Dermis lymphatic vessel endothelial cell (primary cell): ENCODE measurements at places on chromosomes 1 and 21. TPM values are rescaled to one million over a fixed set of nuclear protein-coding genes. Genes with fewer than 3 reads are reported as not detected.

The CD164L2 gene
- total RNA-seq, result not detected in 2 replicates

The LCE1E gene
- total RNA-seq, result not detected in 2 replicates

The NCDN gene
- total RNA-seq, result 7.9 and 12.8 TPM in 2 replicates

The TFF3 gene
- 163 and 275 TPM in 2 replicates for total RNA-seq

The GJA9 gene
- not detected in 2 replicates for total RNA-seq

The SERINC2 gene
- total RNA-seq, result 6.2 and 6.5 TPM in 2 replicates

The ASPM gene
- total RNA-seq, result 5.4 and 6.7 TPM in 2 replicates

The OR2T33 gene
- not detected in 2 replicates for total RNA-seq

The S100A9 gene
- total RNA-seq, result not detected in 2 replicates

The MROH7 gene
- total RNA-seq, result under 0.01 and 0.09 TPM in 2 replicates

The SPRR2A gene
- total RNA-seq, result not detected in 2 replicates

The CYP4A11 gene
- not detected in 2 replicates for total RNA-seq

The S100A7A gene
- total RNA-seq, result not detected in 2 replicates

The MAP1LC3C gene
- not detected in 2 replicates for total RNA-seq

The SPRR1B gene
- not detected in 2 replicates for total RNA-seq

The LAPTM5 gene
- 34.4 and 54.1 TPM in 2 replicates for total RNA-seq

The COL24A1 gene
- total RNA-seq, result not detected in 2 replicates

The UMODL1 gene
- not detected in 2 replicates for total RNA-seq

The GREM2 gene
- not detected in 2 replicates for total RNA-seq

The VWA5B1 gene
- total RNA-seq, result not detected in 2 replicates

The KCNJ10 gene
- total RNA-seq, result not detected in 2 replicates

The ASTN1 gene
- not detected in 2 replicates for total RNA-seq

The TCEANC2 gene
- total RNA-seq, result 2.3 and 2.8 TPM in 2 replicates

The HFM1 gene
- 0.11 and 0.69 TPM in 2 replicates for total RNA-seq

The TMEM200B gene
- total RNA-seq, result 0.26 and 0.33 TPM in 2 replicates

The S100A1 gene
- not detected in 2 replicates for total RNA-seq

The NGF gene
- total RNA-seq, result 0.34 and 0.43 TPM in 2 replicates

The C1orf87 gene
- total RNA-seq, result not detected in 2 replicates

The OR6K3 gene
- total RNA-seq, result not detected in 2 replicates

The FAM177B gene
- total RNA-seq, result not detected in 2 replicates

The PDZK1 gene
- total RNA-seq, result under 0.01 TPM in 1 of 2 replicates, not detected in the other

The DENND2C gene
- 8.8 and 9.2 TPM in 2 replicates for total RNA-seq

The RGSL1 gene
- total RNA-seq, result not detected in 2 replicates

The CNIH4 gene
- 85.8 and 96.3 TPM in 2 replicates for total RNA-seq

The MTARC1 gene
- total RNA-seq, result 6.0 and 7.0 TPM in 2 replicates

The PROK1 gene
- total RNA-seq, result not detected in 2 replicates

The HSD3B1 gene
- not detected in 2 replicates for total RNA-seq

The PPP1R12B gene
- total RNA-seq, result 4.3 and 8.2 TPM in 2 replicates

The TDRD10 gene
- total RNA-seq, result 5.1 and 7.5 TPM in 2 replicates

The RCAN1 gene
- 21.8 and 32.8 TPM in 2 replicates for total RNA-seq

The MRPL39 gene
- total RNA-seq, result 19.9 and 25.1 TPM in 2 replicates

The RIPPLY3 gene
- under 0.01 TPM in 1 of 2 replicates, not detected in the other for total RNA-seq

The ANGPTL3 gene
- total RNA-seq, result not detected in 2 replicates

The SPRR5 gene
- not detected in 2 replicates for total RNA-seq

The CRP gene
- not detected in 2 replicates for total RNA-seq

The ZBTB37 gene
- total RNA-seq, result 4.9 and 5.2 TPM in 2 replicates

The CLDN17 gene
- not detected in 2 replicates for total RNA-seq

The NEK2 gene
- total RNA-seq, result 3.3 and 4.5 TPM in 2 replicates

The CD34 gene
- total RNA-seq, result 6.4 and 12.1 TPM in 2 replicates

The PLA2G2D gene
- total RNA-seq, result not detected in 2 replicates

The CLCNKB gene
- 0.22 TPM in 1 of 2 replicates, not detected in the other for total RNA-seq

The LCE3E gene
- not detected in 2 replicates for total RNA-seq

The SYCP1 gene
- not detected in 2 replicates for total RNA-seq

The SDE2 gene
- 32.3 and 32.6 TPM in 2 replicates for total RNA-seq

The MYCBP gene
- 5.7 and 8.7 TPM in 2 replicates for total RNA-seq

The MYOC gene
- not detected in 2 replicates for total RNA-seq

The VANGL1 gene
- 19.0 and 19.4 TPM in 2 replicates for total RNA-seq

The PPP2R5A gene
- total RNA-seq, result 31.5 and 33.8 TPM in 2 replicates

The F13B gene
- total RNA-seq, result not detected in 2 replicates
